T-helper 2 cell (primary cell): ENCODE measurements at places on chromosomes 6 and 20.

DNA sequence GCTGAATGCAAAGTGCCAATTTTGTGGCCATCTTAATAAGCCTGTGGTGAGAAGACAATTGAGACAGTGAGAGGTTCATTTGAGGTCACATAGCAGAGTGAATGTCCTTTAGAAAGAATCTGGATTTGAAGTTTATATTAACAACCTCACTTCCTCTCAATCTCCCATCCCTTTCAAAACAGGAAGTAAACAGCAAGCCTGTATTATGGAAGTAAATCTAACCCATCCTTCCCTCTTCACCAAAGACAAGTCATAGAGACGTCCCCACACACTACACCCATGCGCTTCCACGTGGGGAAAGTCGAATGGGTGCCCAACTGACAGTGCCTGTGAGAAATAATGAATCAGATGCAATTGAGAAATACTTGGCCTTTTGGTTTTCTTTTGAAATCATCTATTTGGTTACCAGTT, 28.8 kb upstream of the CCND3 start:
- no peak for DNase-seq

DNA sequence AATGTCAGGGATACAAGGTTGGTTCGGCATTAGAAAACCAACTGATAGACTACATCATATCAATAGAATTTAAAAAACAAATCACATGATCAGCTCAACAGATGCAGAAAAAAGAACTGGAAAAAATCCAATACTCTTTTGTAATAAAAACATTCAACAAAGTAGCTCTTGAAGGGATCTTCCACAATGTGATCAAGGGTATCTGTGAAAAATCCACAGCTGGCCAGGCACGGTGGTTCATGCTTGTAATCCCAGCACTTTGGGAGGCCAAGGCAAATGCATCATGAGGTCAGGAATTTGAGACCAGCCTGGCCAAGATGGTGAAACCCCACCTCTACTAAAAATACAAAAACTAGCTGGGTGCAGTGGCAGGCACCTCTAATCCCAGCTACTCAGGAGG, 63.1 kb downstream of the ASCC3 start:
- DNase-seq, result no peak

- no peak for DNase-seq
These were observed 598.3 kb downstream of the PKHD1 start for GRCh38 chr6:51489133-51489532.

DNA sequence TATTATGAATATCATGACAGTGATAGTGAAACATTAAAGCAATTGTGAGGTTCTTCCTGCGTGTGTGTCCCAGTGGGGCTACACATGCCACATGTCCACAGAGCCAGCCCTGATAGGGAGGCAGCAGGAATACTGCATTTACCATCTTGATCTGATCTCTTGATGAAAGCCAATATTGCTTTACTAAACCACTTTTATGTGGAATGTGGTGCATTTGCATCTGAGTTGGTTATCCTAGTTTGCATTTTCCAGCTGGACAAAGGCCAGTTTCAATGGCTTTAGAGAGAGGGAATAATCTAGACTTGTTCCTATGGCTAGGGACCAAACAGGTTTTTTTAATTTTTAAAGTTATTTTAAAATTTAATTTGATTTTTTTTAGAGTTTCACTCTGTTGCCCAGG, 216.3 kb upstream of the FERMT1 start:
- no peak for DNase-seq

- no peak for DNase-seq
These were observed 101.5 kb downstream of the RNF144B start for GRCh38 chr6:18488526-18489270.

GRCh38 chr6:107418118-107418517, 41.2 kb downstream of the PDSS2 start:
- no peak for DNase-seq

- no peak for DNase-seq
These were observed 4.0 kb downstream of the SLC52A3 start for GRCh38 chr20:764255-764654.

GRCh38 chr6:113672491-113673149, 184.5 kb upstream of the MARCKS start:
- no peak for DNase-seq

- no peak for DNase-seq
These were observed 15.7 kb downstream of the MANEA start for GRCh38 chr6:95593025-95593424.

DNA sequence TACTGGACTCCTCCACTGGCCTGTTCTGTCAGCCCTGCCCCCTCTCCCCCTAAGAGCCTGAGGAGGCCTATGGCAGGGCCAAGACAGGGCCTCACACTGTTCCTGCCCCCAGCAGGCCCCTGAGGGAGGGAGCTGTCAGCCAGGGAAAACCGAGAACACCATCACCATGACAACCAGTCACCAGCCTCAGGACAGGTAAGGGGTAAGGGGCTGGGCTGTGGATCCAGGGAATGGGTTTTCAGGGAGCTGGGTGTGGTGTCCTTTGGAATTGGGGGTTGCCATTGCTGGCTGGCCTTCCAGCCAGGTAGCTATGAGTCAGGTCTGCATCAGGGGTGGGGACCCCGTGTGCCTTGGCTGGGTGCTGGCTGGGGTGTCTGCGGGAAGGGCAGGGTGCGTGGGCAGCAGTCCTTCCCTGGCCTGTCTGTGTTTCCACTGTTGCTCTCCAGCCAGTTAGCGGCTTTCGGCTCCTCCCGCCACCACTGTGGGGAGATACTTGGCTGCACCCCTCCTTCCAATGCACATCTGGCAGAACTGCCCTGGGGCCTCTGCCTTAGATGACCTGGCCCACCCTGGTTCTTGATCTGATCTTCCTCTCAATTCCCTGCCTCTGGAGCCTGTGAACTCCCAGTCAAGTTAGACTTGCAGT, 3.9 kb downstream of the SLC29A1 start:
- DNase-seq, result no peak
